ENCODE measurements at places on chromosomes 2 and 18.

DNA sequence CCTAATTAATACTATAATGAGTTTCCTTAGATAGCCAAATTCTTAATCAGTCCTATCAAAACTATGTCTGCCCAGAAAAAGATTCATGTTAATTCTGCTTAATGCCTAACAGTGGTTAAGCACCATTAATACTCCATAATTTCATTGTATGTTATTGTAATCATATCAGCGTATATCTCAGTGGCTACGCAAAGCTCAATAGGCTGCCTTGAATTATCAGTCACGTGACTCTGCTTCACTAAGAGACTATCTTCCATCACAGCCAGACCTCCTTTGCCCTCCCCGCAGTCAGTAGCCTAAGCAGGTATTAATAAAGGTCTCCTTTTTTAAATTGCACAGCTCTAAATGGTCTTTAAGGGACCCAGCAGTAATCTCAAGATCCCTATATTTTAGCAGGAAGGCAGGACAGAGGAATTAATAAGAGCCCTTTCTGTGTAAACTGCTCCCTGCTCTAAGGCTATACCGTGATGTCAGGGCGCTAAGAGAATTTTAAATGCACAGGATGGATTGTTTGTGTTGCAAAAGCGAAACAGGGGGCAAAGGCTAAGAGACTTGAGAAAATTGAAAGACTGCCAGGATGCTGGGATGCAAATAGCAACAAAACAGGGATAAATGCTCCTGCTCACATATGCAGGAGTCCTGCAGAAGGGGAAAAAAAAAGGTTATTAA lies 215.6 kb upstream of the POU3F3 start:
- no peak for DNase-seq

- DNase-seq, result no peak
Measured at GRCh38 chr2:5315512-5315911, 376.7 kb upstream of the SOX11 start.

GRCh38 chr2:222159221-222159620 lies 139.6 kb downstream of the PAX3 start:
- peak; percentile 9 for DNase-seq

- no peak for DNase-seq
Measured at GRCh38 chr2:215567504-215567903, 131.6 kb upstream of the FN1 start.

- DNase-seq, result no peak
Measured at GRCh38 chr2:64637000-64637635, 16.6 kb downstream of the SERTAD2 start.
